GF-D8 (cell line): ENCODE measurements at places on chromosomes 7 and 10.
A peak's percentile ranks its signal among the peaks of the same experiment; 100 is the strongest.

- DNase-seq, result no peak
Observed at GRCh38 chr10:15387021-15387420, 15.9 kb upstream of the FAM171A1 start.

DNA sequence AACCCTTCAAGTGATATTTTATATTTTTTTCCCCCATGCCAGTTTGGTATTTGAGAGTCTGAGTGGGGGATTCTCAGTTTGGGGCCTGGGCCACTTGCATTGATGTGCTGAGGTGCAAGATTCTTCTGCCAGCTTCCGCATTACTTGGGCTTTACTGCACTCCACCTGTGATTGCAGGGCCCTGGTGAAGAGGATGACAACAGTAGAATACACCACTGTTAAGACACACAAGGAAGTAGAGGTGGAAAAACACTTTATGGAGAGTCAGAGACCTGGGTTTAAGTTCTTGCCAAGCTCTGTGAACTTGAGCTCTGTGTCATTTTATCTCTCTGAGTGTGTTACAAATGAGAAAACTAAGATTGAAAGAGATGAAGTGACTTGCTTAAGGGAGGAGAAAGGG, 209.4 kb downstream of the LRMDA start:
- DNase-seq, result no peak

DNA sequence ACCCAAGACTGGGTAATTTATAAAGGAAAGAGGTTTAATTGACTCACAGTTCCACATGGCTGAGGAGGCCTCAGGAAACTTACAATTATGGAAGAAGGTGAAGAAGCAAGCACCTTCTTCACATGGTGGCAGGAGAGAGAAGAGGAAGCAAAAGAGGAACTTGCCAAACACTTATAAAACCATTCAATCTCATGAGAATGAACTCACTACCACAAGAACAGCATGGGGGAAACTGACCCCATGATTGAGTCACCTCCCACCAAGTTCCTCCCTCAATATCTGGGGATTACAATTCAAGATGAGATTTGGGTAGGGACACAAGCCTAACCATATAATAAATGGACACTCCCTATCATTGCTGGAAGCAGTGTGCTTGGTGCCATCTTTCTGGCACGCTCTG, 506.3 kb downstream of the CALN1 start:
- DNase-seq, result peak; percentile 35

- DNase-seq, result no peak
Observed at GRCh38 chr10:98489561-98490481, 43.1 kb upstream of the HPS1 start.

DNA sequence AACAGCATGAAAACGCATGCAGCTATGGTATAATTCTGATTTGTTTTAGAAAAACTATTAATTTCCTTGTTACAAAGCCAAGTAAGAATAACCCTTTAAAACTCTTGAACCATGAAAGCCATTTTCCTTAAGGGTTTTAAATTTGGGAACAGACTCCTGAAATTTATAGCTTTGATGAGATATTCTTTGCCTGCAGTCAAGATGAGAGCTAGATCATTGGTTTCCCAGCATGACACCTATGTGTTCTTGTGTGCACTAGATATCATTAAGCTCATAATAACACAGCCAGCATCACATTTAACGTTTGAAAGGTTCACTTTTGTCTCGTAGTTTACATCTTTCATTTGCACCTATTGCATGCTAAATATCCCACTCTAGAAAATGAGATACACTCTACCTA, 202.2 kb downstream of the PHF14 start:
- no peak for DNase-seq

- no peak for DNase-seq
Observed at GRCh38 chr7:122468945-122469344, 164.4 kb upstream of the FEZF1 start.

- DNase-seq, result no peak
Observed at GRCh38 chr7:50869108-50869725, 86.5 kb upstream of the GRB10 start.

GRCh38 chr10:121268863-121269432, 329.3 kb downstream of the FGFR2 start:
- DNase-seq, result no peak

DNA sequence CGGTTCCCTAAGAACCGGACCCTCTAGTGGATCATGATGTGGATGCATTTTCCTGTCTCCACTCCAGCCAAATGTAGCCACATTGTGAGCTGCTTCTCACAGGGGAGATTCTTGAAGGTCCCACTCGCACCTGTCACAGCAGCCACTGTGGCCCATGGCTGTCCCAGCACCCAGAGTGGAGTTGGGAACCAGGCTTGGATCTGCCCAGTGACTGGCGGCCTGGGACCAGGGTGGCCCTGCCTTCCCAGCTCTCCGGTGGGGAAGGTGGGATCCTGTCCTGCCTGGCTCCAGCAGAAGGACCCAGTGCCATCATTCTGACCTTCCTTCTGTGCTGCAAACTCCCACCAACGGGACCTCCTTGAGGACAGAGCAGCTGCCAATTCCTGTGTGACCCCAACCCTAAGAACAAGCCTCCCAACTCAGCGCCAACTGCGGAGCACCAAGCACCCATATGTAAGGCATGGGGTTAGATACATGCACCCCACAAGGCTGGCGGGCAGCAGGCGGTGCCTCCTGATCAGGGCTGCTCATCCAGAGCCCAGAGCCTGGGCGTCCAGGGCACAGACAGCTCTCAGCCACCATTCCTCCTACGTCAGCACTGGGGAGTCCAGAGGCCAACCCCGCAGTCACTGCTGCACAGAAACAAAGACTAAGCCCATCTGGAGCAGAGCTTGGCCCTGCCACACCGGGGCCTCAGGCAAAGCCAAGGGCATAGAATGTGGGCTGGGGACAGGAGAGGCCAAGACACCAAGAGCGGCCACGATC, 28.8 kb downstream of the EBF3 start:
- DNase-seq, result no peak

DNA sequence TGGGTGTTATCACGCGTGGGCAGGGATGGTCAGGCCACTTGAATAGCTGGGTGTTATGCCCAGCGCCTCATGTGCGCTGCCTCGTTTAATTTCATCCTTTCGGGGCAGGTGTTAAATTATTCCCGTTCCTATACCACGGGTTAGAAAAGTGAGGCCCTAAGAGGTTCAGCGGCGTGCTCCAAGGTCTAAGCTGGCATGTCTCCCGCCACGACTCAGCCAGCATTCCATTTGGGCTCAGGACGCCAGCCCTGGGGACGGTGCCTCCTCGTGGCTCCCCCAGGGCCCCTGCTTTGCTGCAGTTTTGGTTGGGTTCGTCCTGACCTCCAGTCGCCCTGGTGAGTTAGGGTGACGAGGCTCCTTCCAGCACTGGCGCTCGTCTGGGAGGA, 124.5 kb downstream of the TRRAP start:
- no peak for DNase-seq

- DNase-seq, result no peak
Observed at GRCh38 chr7:115678086-115678982, 352.2 kb downstream of the TFEC start.

- peak; percentile 11 for DNase-seq
Observed at GRCh38 chr7:31744294-31744874, 57.4 kb downstream of the PPP1R17 start.

DNA sequence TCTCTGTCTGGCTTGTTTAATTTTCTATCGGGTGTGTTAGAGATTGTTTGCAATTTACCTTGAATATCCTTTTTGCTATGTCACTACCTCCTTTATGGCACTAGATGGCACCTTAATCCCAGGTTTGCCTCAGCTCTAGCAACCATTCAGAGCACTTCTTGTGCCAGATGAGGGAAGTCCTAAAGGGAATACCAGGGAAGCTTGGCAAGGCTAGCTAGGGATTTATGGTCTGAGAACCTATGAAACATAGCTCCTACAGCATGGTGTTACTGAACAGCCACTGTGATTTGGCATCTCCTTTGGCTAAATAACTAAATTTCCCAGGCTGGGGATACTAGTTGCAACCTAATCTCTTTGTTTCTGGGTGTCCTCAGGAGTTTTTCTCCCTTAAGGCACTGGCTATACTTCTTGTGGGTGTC, 69.0 kb upstream of the VOPP1 start:
- no peak for DNase-seq

DNA sequence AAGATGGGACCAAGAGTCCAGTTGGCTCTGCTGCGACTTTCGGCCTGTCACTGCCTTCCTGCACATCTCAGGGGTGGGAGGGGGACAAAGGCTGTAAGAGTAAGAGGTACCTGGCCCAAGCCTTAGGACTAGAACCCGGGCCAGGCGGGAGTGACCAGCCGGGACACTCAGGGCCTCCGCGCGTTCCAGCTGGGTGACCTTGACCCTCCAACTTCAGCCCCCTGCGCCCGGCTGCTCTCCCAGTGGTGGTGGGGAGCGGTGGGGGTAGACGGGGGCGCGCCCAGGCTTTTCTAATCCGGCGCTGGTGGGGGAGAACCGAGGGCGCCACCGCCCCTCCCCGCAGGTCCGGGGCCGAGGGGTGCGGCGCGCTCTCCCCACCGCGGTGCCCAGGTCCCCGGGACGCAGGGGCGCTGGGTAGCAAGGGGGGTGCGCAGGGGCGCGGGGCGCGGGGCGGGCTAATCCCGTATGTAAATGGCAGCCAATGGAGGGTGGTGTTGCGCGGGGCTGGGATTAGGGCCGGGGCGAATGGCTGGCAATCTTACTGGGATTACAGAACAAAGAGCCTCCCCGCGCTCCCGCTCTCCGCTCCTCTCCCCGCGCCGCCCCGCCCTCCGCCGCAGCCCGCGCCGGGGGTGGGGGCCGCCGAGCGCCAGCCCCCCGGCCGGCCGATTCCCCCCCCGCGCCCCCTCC, at the start of gene GTF2IRD1:
Gene GTF2IRD1 (plus strand): TSS at position 585 of the 690 bp plus-strand sequence. CDS start 54,175 bp downstream, outside the sequence.
- DNase-seq, result no peak

DNA sequence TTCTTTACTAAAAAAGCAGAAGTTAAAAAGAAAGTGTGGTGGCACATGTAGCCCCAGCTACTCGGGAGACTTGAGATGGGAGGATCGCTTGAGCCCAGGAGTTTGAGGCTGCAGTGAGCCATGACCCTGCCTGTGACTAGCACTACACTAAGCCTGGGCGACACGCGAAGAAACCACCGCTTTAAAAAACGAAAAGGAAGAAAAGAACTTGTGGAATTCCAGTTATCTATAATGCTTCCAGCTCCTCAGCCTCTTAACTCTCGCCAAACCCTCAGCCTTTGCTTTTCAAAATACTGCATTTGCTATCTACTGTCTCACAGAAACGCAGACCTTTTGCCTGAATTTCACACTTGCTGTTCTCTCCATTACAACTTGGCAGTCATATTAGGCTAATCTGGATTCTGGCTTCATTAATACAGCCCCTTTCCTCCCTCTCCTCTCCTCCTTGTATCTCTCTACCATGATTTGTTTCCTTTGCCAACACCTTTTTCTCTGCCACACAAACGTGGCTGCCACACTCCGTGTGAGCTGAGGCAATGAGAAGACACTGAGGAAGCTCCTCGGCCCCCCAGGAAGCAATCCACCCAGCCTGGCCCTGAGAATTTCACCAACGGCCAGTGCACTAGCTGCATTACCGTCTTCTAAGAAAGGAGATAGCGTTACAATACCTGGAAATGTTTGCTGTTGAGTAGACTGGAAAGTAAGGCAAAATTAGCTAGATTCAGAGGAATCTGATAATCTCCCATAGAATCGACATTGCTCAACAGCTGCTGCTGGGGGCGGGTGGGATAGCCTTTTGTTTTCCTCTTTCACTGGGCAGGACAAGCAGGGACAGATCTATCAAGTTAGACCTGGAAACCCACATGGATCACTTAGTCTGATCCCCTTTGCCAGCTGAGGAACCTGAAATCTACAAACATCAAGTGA, 37.2 kb downstream of the CALML5 start:
- DNase-seq, result peak; percentile 86

GRCh38 chr7:3732395-3733005, 431.4 kb downstream of the SDK1 start:
- DNase-seq, result no peak

DNA sequence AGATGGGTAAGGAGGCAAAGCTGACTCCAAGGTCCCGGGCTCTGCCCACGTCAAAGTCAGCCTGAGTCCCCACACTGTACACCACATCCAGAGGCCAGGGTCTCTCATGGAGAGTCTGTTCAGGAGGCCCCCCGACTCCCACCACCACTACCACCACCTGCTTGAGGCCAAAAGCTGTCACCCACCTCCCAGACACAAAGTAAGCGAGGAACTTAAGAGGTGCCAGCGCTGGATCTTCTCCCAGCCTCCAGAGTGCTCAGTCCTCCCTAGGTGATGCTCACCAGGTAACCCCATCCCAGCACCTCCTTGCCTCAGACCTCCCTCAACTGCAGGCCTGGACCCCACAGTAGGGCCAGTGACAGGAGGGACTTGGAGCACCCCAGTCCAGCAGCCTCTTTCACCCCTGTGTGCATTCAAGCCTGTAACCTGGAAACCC, 520 bp downstream of the NPC1L1 start:
- DNase-seq, result no peak

- DNase-seq, result no peak
Observed at GRCh38 chr7:65239707-65240352, 133.8 kb upstream of the ZNF92 start.

- DNase-seq, result no peak
Observed at GRCh38 chr7:43039346-43039745, 73.1 kb upstream of the HECW1 start.

GRCh38 chr7:130933919-130934318, 199.9 kb upstream of the KLF14 start:
- no peak for DNase-seq

GRCh38 chr10:22615819-22616499, 98.4 kb downstream of the PIP4K2A start:
- peak; percentile 61 for DNase-seq

GRCh38 chr7:2526659-2527504, 7.3 kb downstream of the LFNG start:
- DNase-seq, result no peak

- no peak for DNase-seq
Observed at GRCh38 chr7:8991159-8991558, 557.8 kb downstream of the NXPH1 start.

GRCh38 chr7:3520206-3520605, 219.2 kb downstream of the SDK1 start:
- no peak for DNase-seq

- DNase-seq, result no peak
Observed at GRCh38 chr10:69269761-69270160, 8.5 kb upstream of the HK1 start.

DNA sequence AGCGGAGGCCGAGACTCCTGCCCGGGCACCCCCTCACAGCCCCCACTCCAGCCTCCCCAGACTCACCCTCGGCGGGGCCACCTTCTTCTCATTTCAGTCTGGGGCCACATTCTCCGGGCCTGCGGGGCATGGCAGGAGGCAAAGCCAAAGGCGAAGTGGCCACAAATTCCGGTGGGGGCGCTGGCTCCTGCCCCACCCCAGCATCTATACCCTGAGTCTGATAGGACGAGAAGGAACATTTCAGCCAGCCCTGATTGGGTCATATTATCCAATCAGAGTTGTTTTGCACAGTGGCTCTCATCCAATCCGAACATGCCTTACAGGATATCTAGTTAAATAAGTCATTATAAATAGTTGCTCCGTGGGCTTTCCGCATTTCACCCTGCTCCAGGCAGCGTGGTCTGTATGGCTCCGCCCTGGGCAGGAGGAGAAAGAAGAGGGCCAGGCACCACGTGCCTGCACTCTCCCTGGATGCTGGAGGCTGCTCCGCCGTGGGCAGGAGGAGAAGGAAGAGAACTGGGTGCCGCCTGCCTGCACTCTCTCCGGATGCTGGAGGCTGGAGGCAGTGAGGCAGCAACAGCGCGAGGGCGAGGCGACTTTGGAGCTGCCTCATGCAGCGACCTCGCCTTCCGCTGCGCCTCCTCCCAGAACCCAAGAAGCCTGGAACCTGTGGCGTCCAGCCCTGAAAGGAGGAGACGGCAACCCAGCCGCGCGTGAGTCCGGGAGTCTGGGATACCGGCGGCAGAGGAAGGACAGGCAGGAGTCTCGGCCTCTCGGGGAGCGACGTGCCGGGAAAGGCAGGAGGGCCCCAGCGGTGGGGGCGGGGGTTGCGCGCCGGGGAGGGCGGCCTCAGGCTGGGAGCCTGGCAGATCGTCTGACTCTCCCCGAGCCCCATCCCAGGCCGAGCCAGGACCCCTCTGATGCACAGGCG, 162.9 kb downstream of the ZNF33B start:
- DNase-seq, result no peak
